ENCODE measurements at places on chromosomes 5 and 9.

- DNase-seq = no peak
These were observed 72.3 kb downstream of the SEMA5A start for GRCh38 chr5:9473624-9474023.

DNA sequence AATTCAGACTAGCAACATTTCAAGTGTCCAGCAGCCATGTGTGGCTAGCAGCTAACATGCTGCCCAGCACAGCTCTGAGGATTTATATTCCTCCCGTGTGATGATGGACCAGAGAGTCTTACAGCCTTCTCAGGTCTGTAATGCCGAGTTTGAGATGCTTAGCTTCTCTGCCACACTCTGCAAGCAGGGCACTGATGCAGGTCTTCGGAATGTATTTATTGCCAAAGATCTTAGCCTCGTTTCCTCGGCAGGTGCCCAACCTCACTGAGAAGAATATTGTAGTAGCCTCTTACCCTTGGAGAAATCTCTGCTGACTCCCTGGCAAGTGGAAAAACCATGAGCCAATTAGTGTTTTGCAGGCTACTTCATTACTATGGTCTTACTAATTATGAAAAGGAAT is 3.7 kb upstream of the RAI14 start:
- DNase-seq = no peak

GRCh38 chr9:127534931-127535330 is 77.1 kb upstream of the STXBP1 start:
- DNase-seq = no peak

DNA sequence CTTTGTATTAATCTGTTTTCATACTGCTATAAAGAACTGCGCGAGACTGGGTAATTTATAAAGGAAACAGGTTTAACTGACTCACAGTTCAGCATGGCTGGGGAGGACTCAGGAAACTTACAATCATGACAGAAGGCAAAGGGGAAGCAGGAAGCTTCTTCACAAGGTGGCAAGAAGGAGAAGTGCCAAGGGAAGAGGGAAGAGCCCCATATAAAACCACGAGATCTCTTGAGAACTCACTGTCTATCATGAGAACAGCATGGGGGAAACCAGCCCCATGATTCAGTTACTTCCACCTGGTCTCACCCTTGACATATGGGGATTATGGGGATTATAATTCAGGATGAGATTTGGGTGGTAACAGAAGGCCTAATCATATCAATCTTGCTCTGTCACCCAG is 60.9 kb upstream of the CHD1 start:
- DNase-seq = no peak

GRCh38 chr9:92507005-92507404 is 24.7 kb upstream of the ASPN start:
- no peak for DNase-seq

GRCh38 chr5:137737349-137738131 is 1.7 kb upstream of the KLHL3 start:
- no peak for DNase-seq

DNA sequence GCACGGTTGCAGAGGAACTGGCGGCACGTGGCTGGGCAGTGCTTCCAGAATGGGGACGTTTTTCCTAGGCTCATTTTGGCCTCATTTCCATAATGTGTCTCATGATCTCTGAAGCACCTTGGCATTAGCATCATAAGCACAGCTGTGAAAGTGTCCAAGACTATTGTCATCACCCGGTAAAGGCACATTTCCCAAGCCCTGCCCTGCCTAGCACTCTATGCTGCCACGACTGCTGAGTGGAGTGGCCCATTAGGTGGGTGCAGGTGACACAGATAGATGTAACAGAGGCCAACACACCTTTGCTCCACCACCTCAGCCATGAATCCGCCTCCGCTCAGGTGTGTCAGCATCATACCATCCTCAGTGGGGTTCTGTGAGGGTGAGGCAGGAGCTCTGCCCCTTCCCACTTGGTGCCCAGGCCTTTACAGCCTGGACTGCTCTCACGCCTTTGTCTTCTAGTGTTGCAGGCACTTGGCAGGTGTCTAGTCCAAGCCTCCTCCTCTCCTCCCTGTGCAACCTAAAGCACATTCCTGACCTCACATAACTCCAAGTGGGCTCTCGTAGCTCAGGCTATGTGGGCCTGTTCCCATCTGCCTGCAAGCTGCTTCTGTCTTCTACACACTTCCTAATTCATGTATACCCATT is 213.0 kb downstream of the FSTL4 start:
- DNase-seq = no peak

DNA sequence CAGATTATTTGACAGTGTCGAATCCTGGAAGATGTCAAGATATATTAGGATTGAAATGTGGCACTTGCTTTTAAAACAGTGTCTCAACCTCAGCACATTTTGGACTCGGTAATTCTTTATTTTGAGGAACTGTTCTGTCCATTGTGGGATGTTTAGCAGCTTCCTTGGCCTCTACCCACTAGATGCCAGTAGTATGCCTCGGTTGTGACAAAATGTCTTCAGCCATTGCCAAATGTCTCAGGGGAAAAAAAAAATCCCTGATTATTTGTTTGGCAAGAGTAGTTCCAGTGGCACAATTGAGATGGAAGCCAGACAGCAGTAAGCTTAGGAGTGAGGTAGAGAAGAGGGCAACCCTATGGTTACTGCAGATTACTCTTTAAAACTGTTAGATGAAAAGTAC is 694.5 kb upstream of the RIOK2 start:
- DNase-seq = no peak

DNA sequence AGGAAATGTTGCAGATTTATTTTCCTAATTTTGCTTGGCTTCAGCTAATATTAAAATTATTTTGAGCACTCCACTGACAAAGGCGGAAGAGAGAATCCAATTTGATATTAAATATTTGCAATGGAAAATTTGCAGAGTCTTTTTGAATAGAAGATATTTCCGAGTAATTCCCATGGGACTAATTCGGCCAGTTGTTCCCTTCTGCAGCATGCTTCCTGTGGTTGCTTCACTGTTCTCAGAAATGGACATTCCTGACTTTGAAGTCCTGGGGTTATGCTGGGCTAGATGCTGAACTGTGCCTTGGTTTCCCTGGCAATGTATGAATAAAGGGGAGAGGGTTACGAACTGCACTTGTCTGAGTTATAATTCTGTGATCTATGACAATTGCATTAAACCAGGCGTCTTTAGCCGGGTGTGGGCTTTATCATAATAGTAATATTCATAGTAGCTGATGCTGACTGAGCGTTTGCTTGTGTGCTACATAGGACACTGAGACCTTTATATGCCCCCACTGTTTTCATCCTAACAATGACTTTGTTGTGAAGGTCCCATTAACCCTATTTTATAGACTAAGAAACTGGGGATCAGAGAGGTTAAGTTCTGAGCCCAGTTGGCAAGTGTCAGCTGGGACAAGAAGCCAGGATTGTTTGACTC is 114.5 kb upstream of the SPRY4 start:
- DNase-seq = no peak

GRCh38 chr5:169242175-169242848 is 58.6 kb downstream of the SLIT3 start:
- DNase-seq = no peak

DNA sequence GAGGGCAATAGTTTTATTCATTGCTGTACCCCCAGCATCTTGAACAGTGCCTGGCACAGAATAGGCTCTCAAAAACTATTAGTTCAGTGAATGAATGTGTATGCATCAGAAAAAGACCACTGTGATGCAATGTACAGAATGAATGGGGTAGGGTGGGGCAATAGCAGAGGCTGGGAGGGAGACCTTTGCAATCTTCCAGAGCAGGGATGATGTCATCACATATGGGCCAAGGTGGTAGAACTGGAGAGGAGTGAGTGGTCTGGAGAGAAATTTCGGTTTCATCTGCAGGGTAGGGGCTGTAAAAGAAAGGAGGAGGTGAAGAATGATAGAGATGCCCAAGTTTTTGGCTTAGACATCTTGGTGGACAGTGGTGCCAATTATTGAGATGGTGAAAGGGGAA is 23.4 kb upstream of the ARAP3 start:
- no peak for DNase-seq

DNA sequence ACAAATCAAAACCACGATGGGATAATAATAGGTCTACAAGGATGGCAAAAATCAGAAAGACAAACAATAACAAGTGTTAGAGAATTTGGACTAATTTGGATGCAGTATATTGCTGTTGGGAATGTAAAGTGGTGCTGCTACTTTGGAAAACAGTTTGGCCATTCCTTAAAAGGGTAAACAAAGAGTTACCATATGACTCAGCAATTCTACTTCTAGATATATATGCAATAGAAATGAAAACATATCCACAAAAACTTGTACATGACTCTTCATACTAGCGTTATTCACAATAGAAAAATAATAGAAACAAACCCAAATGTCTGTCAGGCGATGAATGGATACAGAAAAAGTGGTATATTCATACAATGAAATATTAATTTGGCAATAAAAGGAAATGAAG is 58.3 kb downstream of the JAK2 start:
- DNase-seq = no peak

DNA sequence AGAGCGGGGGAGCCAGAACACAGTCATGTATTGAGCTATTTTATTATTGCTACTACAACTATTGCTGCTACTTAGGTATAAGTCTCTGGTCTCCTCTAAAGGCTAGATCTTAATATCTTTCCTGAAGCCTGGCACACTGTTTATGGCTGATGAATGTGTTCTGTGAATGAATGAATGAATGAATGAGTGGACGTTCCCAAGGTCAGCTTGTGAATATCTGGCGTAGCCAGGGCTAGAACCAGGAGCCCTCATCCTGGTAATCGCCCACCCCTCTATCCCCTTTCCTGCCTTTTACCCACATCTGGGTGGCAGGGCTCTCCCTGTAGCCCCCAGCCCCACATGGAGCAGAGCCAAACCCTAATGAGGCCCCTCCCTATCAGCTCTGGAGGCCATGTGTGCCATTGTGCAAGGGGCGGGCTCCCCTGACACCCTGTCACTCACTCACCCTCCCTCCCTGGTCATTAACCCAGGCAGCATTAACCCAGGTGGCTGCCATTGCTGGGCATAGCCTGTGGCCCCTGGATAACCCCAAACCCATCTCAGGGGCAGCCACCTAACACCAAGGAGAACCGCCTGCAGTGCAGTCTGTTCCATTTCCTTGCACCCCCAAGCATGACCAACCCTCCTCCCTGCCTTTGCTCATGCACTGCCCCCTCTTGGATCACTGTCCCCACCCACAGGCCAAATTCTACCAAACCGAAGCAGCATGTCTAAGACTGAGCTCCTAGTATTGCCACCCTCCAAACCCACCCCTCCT is 2.0 kb upstream of the AKNA start:
- no peak for DNase-seq

GRCh38 chr5:36600917-36601527 is 5.4 kb upstream of the SLC1A3 start:
- no peak for DNase-seq

GRCh38 chr5:148831590-148832565 is 5.5 kb downstream of the ADRB2 start:
- DNase-seq = no peak

- peak; percentile 74 for DNase-seq
These were observed 978 bp downstream of the CFAP157 start for GRCh38 chr9:127707766-127708165.

GRCh38 chr9:85746309-85746708 is 4.6 kb upstream of the AGTPBP1 start:
- DNase-seq = no peak

DNA sequence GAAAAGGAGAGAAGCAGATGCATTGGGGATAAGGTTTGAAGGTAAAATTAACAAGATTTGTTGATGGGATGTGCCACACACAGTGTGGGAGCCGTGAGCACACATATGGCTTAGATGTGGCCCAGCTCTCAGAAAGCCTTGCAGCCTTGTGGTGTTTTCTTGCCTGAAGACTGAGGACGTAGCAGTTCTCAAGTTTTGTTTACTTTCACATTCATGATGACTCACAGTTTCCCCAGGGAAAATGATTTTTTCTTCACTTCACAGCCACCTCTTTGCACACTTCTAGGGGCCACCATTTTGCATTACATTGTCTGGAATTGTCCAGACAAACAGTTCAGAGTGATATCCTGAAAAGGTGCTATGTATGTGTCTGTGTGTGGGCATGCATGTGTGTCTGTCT is 126.2 kb downstream of the BASP1 start:
- DNase-seq = no peak

- DNase-seq = no peak
These were observed 10.5 kb downstream of the HABP4 start for GRCh38 chr9:96460470-96460869.

- no peak for DNase-seq
These were observed 120.6 kb downstream of the TTLL11 start for GRCh38 chr9:121972501-121972981.

- DNase-seq = no peak
These were observed 88.6 kb upstream of the FANCC start for GRCh38 chr9:95406121-95406520.

GRCh38 chr9:32590898-32591297 is 17.9 kb upstream of the NDUFB6 start:
- DNase-seq = no peak

DNA sequence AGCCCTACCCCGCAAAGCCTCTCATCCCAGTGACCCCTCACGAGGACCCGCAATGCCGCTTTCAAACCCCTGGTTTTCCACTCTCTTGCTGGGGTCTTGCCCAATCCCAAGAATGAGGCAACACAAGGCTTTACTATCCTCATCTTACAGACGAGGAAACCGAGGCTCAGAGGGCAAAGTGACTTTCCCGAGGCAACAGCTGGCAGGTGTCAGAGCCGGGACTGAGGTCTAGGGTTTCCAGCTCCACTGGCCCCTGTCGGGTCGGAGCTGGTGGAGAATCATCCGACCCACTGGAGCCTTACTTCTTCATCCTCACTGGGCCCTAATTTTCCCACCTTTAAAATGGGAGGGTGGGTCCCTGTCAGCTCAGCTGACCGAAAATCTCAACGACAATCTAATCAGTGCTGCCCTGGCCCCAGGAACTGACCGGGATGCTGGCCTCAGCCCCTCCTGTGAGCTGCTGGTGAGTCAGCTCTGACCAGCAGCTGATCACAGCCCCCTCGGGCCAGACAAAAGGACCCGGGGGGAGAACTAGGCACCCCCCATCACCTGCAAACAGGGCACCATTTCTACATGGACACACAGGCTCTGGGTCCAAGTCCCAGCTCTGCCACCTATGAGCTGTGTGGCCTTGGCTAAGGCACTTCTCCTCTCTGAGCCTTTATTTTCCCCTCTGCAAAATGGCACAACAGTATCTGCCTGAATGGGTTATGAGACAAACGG is 72.7 kb upstream of the STXBP1 start:
- DNase-seq = no peak

DNA sequence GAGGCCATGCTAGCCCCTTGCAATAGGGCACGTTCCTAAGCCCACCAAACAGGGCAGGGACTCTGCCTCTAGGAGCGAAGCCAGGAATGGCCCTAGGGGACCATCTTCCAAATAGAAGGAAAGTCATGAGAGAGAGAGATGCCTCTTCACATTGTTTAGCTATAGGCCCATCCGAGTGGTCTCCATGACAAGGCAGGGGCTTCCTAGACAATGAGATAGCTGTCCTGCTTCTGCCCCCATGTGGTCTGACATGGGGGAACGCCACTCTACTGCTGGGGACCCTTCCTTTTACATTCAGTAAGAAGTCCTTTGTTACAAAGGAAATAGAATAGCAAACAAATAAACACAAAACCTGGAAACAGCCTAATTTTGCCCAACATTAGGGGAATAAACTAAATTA is 17.9 kb upstream of the KIF4B start:
- DNase-seq = no peak

GRCh38 chr5:133730866-133731265 is 118.5 kb upstream of the FSTL4 start:
- DNase-seq = no peak

All from 8988T (cell line).